Sciatic nerve (tissue), 2 donors: ENCODE measurements at places on chromosomes 16 and 17.

DNA sequence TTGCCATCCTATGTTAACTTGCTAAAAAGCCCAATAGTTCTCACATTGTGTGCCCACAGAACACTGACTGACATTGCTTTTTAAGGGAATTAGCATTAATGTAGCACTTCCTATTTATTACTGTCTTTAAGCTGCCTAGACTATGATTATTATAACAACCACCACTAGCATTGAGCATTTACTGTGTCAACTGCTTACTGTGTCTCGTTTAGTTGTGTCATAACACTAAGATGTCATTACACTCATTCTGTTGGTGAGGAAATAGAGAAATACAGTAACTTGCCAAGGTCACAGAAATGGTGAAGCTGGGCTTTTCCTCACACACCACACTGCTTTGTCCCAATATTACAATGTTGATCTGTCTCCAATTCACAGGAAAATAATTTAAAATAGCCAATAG is 30.2 kb downstream of the TRIM25 start:
- DNase-seq: no peak

GRCh38 chr17:76641501-76641900 is 2.1 kb downstream of the ST6GALNAC1 start:
- DNase-seq: no peak

DNA sequence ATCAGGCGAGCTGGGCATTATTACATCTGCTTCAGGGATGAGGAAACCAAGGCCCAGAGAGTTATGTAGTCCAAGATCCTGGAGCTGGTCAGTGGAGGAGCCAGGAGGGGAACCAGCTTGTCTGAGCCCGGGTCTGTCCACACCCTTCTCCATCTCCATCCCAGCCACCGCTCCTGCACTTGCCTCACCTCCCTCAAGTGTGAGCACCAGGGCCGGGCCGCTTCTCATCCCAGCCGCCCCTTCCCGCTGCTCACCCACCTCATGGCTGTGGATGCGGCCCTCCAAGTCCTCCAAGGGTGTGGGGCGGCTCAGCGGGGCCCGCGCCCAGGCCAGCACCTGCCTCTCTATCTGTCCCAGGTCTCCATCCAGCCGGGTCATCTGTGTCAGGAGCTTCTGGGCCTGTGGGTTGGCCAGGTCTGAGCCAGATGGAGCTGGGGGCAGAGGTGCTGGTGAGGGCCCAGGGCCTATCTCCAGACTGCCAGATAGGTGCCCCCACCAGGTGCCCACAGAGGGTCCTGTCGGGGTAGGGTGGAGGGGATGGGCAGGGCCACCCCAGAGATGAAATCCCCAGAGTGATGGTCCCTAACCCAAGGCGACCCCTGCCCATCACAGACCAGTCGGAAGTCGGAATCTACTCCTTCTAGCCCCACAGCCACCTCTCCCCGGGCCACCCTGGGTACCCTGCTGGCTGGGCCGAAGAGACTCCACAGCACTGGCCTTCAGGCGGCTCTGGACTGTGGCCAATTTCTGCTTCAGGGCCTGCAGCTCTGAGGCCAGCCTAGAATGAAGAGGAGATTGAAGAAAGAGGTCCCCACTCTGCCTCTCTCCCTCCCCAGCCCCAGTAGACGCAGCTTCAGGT is 9.4 kb downstream of the EVPL start:
- DNase-seq: no peak

GRCh38 chr17:57032343-57032742 is 52.7 kb upstream of the AKAP1 start:
- DNase-seq: no peak
